ENCODE measurements at places on chromosomes 2 and 18. TPM values are rescaled to one million over a fixed set of nuclear protein-coding genes. Genes with fewer than 3 reads are reported as not detected.
A peak's percentile ranks its signal among the peaks of the same experiment; 100 is the strongest.

GRCh38 chr2:193222454-193222853, 1027.7 kb upstream of the TMEFF2 start:
- no peak for DNase-seq

- no peak for DNase-seq
Observed at GRCh38 chr18:10336749-10337350, 117.6 kb upstream of the APCDD1 start.

GRCh38 chr2:56448403-56449001, 264.7 kb downstream of the CCDC85A start:
- no peak for DNase-seq

DNA sequence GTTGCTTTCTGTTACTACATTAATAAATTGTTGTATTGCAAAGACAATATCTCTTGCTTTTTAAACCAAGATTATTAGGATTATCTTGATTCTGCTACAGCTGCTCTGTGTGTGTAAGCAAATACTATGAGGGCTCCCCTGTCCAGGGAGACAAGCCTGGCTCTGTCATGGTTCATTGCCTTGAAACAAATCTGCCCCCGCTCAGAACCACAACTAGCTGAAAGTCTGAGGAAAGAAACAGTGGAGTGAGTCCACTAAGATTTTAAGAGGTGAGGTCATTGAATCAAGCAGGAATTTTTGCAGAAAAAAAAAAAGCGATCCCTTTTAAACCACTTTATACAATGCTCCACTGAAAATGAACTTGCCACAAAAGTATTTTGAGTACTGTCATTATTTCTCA, 30.8 kb upstream of the LRRTM4 start:
- no peak for DNase-seq

DNA sequence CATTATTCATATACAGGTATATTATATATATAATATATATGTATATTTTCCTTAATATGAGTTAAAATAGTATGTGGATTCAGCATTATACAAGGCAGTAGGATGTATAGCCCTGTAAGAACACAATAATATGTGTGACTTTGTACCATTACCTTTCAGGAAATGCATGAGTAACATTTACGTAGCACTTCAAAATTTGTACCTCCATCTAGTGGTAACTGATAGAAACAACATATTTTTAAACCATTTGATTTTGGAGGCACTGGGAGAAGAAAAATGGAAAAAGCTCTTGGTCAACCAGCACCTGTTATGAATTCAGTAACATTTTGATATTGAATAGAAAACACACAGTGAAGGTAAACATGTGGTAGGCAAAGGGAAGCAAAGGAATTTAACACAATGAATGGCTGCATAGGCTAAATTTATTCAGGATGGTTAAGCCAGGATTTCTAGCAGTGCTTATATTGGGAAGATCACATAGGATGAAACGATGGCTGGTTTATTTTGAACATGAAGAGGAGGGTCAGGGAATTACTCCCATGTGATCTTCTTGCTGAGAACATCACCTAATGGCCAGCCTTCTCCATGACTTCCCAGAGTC, 565.5 kb downstream of the CCDC85A start:
- DNase-seq, result no peak

DNA sequence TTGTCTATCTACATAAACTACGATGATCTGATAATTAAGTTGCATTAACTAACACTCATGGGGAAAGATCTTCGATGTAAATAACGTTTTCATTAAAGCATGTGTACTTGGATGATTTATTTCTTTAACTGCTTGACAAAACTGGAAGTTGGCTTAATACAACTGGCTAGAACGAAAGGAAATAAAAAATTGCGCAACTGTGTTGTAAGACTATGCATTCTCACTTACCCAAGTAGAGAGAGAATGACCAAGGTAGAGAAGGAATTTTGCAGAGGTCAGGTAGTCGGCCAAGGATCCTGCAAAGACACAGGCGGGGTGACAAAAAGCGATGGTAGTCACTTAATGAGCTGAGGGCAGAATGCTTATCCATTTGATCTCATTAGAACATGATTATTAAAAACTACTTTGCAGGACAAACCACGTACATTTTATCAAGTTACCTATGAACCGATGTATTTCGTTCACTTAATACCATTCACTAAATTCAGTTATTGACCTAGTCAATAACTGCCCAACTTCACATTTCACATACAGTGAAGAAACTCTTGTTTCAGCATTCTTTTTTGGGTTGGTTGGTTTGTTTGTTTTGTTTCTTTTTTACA, 900 bp downstream of the SLC40A1 start:
- DNase-seq, result no peak

DNA sequence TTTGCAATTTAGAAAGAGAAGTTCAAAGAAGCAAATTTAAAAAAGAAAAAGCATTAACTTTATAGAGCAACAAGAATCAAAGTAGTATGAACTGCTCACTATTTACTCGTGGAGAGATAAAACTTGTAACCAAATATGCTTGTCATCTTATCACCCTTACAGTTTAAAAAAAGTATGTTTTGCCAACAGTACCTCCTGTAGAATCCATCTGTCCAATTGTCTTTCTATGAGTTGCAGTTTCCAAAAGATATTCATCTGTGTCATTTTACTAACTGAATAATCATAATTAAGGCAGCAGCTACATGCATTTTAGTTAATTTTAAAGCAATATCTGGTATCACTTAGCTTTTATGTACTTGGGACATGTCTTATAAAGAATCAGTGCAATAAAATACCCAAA, 1112.3 kb downstream of the DSC3 start:
- no peak for DNase-seq

Gene RBM43
- total RNA-seq, result 6.6 TPM

GRCh38 chr2:231464576-231465540, 574 bp upstream of the NCL start:
- DNase-seq, result peak; percentile 98

GRCh38 chr18:42617221-42617620, 498.3 kb downstream of the RIT2 start:
- no peak for DNase-seq

DNA sequence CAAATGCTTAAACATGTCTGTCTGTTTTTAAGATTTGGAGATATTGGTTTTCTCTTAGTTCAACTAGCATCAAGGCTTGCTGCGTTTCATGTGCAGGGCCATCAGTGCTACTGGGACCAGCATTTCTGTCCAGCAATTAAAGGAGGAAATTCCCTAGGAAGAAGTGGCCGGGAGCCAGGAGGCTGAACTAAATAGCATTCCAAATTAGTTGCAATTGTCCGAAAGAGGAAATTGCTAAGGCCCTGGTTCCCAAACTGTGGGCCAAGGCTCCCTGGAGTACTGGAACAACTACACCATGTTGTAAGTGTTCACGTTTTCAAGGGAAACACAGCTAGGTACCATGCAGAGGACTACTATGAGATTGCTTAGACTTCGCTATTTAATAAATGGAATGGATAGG, 257.9 kb downstream of the PTPRM start:
- no peak for DNase-seq

GRCh38 chr2:216056739-216057138, 24.9 kb downstream of the PECR start:
- no peak for DNase-seq

Gene BUB1
- 0.66 TPM for total RNA-seq

Measured in breast epithelium (tissue), 4 donors.